ENCODE measurements at places on chromosomes 4 and X. TPM values are rescaled to one million over a fixed set of nuclear protein-coding genes. Genes with fewer than 3 reads are reported as not detected.

PABPC5 gene
- total RNA-seq: 0.91 TPM

DNA sequence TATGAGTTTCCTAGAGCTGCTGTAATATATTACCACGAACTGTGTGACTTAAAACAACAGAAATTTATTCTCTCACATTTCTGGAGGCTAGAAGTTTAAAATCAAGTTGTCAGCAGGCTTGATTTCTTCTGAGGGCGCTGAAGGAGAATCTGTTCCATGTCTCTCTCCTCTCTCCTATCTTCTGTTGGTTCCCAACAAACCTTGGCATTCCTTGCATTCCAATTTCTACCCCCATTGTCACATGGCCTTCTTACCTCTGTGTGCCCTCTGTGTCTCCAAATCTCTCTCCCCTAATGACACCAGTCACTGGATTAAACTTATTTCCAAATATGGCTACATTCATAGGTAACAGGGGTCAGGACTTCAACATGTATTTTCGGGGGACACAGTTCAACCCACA, 672.7 kb downstream of the RPA4 start:
- DNase-seq: no peak

DNA sequence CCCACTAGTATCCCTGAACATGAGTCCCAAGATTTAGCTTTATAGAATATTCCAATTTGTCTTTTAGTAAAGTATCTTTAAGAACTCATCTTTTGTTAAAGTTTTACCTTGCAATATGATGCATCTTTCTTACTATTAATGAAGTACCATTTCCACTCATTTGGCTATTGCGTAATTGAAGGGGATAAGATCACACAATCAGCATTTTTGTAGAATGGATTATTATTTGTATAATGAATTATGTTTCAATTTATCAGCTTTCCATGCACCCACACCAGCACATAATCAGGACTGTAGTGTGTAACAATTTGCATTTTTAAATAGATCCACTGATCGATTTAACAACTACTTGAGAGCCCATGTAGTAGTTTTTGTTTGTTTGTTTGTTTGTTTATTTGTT, 1364.9 kb upstream of the IGFBP7 start:
- DNase-seq: no peak

DNA sequence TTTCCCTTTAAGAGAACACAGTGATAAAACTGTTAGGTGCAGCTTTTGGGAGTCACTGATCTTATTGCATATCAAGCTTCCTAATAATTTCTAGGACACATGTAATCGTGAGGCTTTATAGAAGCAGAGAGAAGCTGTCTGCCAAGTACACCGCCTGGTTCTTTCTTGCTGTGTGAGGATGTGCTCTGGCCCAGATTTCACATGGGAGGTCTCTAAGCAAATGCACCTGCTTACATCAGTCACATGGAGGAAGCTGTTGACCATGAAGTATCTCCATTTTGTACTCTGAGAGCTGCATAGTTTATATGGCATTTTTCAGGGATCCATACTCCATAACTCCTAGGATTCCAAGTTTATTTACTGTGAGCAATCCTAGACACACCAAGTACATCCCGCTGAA, 37.1 kb downstream of the RGS12 start:
- DNase-seq: no peak

DNA sequence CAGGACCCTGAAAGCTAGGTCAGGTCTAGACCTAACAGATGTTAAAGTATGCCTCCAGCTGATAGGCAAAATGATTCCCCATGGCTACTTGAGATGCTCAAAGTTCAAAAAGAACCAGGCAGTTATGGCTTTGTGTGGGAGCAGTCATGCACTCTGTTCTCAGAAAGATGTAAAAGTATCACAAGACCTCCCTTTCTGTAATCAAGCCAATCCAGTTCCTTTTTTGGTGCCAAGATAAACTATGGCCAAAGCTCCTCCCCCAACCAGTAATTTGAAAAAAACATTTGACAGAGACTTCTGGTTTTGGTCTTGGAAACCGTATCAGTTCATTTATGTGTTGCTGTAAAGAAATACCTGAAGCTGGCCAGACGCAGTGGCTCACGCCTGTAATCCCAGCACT, 340.9 kb downstream of the CHIC1 start:
- DNase-seq: no peak

GRCh38 chr4:134915355-134915754, 713.8 kb upstream of the PABPC4L start:
- no peak for DNase-seq

GRCh38 chrX:8627796-8628195, 104.1 kb downstream of the ANOS1 start:
- DNase-seq: no peak

GRCh38 chr4:28373601-28374000, 1513.0 kb downstream of the STIM2 start:
- no peak for DNase-seq

DNA sequence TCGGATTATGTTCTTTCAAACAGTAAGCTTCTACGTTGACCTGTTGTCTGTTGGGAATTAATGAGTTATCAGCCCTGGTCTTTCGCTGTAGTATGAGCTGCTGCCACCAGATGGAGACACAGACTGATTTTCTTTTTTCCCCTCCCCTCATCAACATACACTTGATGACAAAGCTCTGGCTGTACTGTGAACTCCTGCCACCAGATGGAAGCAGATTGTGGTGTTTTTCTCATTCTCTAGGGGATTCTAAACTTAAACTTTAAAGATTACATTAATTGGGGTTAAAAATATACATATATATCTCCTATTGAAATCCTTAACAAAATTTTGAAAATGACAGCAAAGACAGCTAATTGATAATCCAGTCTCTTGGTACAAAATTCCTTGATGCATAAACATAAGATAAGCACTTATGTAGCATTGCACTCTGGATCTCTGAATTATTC, 44.8 kb downstream of the SMS start:
- peak; percentile 36 for DNase-seq

DNA sequence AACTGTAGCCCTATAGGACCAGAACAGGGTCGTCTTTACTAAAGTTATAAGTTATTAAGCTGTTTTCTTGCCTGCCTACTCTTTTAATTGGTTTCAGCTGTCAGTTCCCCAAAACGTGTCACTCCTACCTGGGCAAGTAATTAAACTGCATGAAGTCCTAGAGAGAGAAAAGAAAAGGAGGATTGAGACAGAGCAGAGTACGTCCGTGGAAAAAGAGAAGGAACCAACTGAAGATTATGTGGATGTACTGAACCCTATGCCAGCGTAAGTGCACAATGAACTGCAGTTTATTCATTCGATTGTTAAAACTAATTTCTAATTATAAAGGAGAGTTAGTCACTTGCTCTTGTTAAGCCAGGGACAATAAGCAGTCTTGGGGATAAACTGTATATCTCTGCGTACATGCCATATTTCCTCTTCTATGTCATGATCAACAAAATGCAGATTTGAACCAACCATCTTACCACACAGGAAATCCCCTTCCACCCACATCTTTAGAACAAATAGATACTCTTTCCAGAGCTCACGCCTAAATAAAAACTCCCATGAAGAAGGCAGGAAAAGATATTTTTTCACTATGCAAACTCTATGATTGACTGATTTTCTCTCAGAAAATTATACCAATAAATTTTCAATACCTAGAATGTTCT, 22.8 kb downstream of the STAP1 start:
- DNase-seq: no peak

GRCh38 chr4:31917334-31917733, 1197.2 kb downstream of the PCDH7 start:
- DNase-seq: no peak

GRCh38 chr4:7055111-7055989, 12.2 kb downstream of the TADA2B start:
- no peak for DNase-seq

- no peak for DNase-seq
Observed at GRCh38 chrX:135505351-135505750, 15.1 kb upstream of the INTS6L start.

- DNase-seq: no peak
Observed at GRCh38 chrX:78725287-78725686, 22.2 kb upstream of the LPAR4 start.

STATH gene
- total RNA-seq: not detected

MTMR8 gene
- 0.44 TPM for total RNA-seq

GRCh38 chrX:52082578-52082977, 13.6 kb upstream of the MAGED4B start:
- DNase-seq: no peak

DNA sequence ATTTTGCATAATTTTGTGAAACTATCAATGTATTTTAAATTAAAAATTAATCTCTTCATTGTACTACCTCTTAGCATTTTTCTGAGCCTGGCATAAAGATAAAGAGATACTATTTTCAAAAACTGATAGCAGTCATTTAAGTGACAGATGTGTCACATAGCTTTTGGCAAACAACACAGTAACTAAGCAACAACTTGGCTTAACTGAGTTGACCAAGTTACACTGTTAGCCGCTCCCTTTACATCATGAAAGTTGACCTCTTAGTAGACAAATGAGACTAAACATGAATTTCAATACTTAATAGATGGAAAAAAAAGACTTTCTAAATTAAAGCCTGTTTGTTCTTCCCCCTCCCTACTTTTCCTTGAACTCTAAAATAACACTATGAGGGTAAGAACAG, 62.0 kb downstream of the ATP8A1 start:
- DNase-seq: no peak

AMTN gene
- total RNA-seq: not detected

DNA sequence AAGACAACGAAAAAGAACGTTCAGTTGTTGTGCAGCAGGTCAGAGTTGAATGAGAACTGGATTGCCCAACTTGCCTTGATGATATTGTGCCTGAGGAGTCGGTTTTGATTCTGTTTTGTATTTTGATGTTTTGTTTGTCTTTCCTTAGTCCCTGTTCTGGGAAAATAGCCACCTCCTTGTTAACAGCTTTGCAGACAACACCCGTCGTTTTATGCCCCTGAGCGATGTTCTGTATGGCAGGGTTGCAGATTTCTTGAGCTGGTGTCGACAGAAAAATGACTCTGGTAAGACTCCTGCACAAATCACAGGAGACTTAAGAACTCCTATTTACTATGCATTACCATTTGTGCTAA, 4.5 kb downstream of the BST1 start:
- no peak for DNase-seq

GRCh38 chr4:185380320-185380719, 15.4 kb downstream of the LRP2BP start:
- no peak for DNase-seq

GPR143 gene
- total RNA-seq: not detected

PAK3 gene
- 0.27 TPM for total RNA-seq

DNA sequence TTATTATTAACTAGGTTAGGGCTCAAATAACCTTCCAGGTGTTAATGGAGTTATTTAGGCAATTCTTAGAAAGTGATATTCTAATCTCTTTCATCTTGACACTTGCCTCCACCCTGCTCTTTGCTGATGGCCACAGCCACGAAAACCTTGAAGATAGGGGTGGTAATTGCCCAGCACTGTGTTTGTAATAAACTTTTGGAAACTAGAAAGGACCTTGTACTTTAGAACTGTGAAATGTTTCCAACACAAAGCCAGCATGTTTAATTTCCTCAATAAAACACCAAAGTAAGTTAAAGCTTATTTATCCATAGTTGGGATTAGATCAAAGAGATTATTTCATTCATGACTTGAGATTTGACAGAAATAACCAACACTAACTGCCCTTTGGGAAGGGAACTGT, 78.3 kb downstream of the MAOA start:
- no peak for DNase-seq

DNA sequence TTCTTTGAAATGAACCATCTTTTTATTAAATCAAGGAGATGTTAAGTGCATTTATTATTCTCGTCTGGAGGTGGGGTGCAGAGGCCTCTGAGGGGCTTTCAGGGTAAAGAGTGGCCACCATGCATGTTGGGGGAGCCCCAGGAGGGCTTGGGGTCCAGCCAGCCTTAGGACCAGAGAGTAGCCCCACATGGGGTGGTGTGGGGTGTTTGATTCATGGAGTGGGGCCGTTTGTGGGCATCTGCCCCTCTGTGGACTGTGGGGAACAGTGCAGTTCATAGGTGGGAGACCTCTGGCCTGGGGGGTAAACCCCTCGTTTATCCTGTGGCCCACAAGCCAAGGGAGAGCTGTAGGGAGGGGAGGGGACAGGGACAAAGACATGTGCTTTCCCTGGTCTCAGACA, 26.9 kb downstream of the HTRA3 start:
- no peak for DNase-seq

DNA sequence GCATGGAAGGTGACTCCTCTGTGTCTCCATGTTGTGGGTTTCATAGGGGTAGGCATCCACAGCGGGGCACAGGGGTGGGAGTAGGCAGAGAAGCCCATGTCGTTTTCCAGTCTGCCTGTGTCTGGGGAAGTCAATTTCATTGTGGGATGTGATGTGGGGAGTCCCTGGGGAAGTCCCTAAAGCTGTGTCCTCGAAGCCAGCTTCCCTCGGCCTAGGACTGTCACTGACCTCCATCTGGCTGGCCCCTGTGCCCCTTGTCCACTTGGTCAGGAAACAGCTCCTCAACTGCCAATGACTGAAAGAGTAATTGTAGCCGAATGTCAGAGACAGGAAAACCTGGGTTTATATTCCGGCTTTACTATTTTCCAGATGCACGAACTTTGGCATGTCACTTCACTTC, 109.6 kb downstream of the DRD5 start:
- no peak for DNase-seq

- no peak for DNase-seq
Observed at GRCh38 chr4:168524006-168524405, 27.2 kb downstream of the PALLD start.

GRCh38 chr4:112523764-112524505, 8.0 kb upstream of the NEUROG2 start:
- DNase-seq: peak; percentile 36

DNA sequence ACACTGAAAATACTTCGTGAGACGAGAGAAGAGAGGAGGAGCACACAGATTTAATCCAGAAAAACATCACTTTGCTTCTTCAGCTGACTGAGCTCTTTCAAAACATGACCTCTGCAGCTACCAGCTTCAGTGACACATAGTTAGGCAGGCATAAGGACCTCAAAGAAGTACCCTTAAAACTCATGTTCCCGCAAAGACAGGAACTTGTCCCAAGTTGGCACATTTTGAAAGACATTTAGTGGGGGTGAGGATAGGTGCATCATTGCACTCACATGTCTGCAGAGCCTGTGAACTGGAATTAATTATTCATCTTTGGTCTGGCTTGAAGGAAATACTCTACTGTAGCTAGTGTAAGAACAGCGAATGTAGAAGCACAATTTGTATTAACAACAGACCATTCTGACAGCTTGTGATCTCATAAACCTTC, 221.8 kb downstream of the MGST2 start:
- DNase-seq: no peak

SSX2 gene
- not detected for total RNA-seq

- no peak for DNase-seq
Observed at GRCh38 chr4:78652282-78652876, 100.8 kb downstream of the ANXA3 start.

GRCh38 chrX:144716187-144716586, 531.1 kb upstream of the SPANXN1 start:
- no peak for DNase-seq

Data from left ventricle myocardium inferior (tissue), 1 donor.